ENCODE measurements at places on chromosomes 12 and 14.
A peak's percentile ranks its signal among the peaks of the same experiment; 100 is the strongest.

GRCh38 chr12:52086944-52087835 is 7.7 kb downstream of the SMIM41 start:
- no peak for DNase-seq

DNA sequence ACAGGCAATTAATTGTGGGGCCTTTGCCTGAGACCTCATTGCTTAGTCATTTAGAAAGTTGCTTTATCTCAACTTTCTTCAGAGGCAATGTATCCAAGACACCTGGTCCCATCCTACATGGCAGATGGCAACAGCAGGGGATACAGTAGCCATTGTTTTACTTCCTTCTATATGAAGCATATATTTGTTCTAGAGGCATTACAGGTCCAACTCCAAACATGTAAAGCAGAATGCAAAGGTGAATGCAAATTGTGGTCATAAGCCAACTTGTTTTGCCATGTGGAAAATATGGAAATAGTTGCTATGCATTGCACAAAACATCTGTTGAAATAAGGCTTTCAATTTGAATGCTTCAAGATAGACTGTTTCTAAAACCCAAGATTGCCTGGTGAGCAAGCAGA is 109.8 kb upstream of the BCAT1 start:
- DNase-seq: peak; percentile 24

GRCh38 chr12:8698132-8698851 is 501 bp downstream of the RIMKLB start:
- no peak for DNase-seq

GRCh38 chr14:100325231-100325632 is 2.1 kb downstream of the SLC25A47 start:
- no peak for DNase-seq

GRCh38 chr12:65949971-65950370 is 125.7 kb downstream of the HMGA2 start:
- DNase-seq: no peak

- DNase-seq: no peak
These were observed 105.2 kb downstream of the MED13L start for GRCh38 chr12:116172224-116172849.

GRCh38 chr12:116864371-116865160 is 16.7 kb downstream of the HRK start:
- DNase-seq: no peak

GRCh38 chr12:19066475-19067001 is 63.0 kb upstream of the PLEKHA5 start:
- DNase-seq: no peak
